ENCODE measurements at places on chromosomes 7 and 10.
A peak's percentile ranks its signal among the peaks of the same experiment; 100 is the strongest.

DNA sequence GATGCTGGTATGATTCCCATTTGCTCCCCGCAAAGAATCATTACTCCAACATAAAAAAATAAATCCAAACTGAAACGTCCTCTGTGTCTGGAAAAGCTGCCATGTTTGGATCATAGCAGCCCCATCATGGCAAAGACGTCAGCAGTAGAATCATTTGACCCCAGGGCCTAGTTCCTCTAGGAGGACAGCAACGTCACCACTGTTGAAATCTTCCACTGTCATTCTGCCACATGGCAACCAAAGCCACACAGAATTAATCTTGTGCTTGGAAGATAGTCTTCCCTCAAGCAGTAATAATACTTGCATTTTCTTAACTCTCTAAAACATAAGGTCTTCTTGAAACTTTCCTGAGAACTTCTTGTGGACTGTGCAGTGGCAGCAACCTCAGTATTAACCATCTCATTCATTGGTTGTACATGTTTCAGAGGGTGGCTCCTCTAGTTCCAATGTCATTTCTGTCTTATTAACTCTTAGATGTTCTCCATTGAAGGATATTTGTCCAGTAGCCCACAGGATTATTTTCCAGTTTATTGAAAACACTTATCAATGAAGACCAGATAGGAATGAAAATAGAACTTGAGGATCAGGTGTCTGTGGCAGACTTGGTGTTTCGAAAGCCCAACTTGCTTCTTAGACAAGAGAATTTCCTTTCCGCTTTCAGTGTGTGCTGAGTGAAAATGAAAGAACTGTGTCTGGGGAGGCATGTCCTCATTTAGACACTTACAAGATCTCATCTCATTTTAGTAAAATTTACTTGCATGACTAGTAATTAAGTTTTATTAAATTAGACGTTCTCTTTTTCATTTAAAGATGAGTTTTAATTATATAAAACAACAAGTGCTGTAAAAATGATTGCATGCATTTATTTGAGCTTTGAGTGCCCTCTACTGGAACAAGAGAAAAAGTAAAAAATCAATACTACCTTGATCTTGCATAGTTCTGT lies 28.9 kb upstream of the INHBA start:
- no peak for DNase-seq

DNA sequence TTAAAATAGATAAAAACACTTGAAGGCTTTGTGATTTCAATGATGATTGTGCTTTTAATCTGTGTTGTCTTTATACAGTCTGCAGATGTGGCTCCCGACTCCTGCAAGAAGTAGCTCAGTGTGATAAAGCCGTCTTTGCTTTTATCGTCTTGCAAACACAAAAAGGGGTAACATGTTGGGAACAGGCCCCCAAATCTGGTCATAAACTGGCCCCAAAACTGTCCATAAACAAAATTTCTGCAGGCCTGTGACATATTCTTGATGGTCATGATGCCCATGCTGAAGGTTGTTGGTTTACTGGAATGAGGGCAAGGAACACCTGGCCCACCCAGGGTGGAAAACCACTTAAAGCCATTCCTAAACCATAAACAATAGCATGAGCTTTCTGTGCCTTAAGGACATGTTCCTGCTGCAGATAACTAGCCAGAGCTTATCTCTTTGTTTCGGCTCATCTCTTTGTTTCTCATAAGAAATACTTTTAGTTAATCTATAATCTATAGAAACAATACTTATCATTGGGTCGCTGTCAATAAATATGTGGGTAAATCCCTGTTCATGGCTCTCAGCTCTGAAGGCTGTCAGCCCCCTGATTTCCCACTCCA lies 14.8 kb upstream of the ZNF485 start:
- no peak for DNase-seq

DNA sequence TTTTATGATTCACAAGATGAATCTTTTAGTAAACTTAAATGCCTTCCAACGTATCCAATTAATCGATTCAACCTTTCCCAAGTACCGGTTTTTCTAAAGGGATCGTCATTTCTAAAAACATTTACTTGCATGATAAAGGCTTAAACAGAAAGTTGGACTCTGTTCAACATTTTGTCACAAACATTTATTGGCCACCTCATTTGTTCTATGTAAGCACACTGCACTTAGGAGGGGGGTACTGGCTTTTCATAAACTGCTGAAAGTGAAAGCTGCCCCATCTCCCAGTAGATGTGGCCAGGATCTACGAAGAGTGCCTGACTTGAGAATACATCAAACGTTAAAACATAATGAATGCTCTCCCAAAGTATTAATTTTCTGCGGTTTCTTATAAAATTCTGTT lies 37.3 kb upstream of the LAMB4 start:
- no peak for DNase-seq

DNA sequence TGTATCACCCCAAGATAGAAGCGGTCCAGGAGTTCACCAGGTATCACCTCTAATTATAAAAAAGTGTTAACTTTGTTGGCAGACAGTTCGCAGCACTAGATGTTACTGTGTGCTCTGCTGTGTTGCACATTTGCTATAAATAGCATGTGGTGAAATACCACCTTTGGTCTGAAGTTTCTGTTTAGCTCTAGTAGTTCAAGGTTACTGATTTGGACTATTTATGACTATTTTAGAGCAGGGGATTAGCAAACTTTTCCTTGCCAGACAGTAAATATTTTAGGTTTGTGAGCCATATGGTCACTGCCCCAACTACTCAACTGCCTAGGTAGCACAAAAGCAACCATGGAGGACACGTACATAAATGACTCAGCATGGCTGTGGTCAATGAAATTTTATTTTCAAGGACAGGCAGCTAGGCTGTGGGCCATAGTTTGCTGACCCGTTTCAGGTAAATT lies 16.5 kb downstream of the DENND10 start:
- no peak for DNase-seq

DNA sequence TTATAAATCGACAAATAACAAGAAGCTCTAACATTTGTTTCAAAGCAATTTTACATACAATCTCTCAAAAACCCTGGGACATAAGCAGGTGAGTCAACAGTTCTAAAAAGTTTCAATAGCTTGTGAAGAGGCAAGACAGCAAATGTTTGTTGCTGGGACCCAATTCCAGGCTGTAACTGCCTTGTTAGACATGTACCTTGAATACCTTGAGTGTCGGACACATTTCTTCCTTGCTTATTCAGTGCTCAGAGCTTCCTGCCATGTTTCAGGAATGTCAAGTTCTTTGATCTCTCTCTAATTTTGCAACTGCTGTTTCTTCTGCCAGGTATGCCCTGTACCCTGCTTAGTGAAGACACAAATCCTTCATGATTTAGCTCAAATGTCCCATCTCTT lies 5.1 kb downstream of the CH25H start:
- no peak for DNase-seq

DNA sequence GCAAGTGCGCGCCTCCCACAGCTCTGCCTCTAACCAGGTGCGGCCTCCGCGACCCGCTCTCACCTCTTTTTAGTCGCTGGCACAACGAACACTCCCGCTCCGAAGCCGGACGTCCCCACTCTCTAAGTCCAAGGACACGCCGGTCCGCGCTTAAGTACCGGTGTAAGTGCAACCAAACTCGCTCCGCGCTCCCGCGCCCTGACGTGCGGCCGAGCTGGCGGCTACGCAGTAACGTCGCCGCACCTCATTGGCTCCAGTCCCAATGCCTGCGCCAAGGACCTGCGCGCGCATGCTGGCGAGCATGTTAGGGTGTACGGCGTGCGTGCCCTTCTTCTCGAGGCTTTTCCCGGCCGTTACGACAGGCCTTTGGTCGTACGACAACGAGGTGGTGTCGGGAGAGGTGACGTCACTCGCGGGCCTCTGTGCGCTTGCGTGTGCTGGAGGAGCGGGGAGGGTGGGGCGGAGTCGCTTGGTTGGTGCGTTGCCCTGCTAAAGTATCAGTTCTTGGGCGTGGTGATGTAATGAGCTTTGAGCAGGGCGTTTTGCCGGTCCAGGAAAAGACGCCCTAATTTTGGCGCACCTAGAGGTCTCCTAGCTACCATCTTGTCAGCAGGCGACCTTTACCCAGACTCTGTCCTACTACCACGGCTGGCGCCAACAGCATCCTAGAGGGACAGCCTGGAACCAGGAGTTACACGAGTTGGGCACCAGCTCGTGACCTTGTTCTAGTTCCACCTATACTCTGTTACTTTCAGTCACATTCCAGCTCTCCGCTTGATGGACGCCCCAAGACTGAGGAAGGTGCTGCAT lies at the start of gene CYCS:
Gene CYCS (minus strand): TSS at position 124 of the 810 bp plus-strand sequence. CDS start 1,141 bp downstream, outside the sequence.
- peak; percentile 99 for DNase-seq

GRCh38 chr10:70106958-70107791 lies 25.4 kb downstream of the AIFM2 start:
- no peak for DNase-seq

DNA sequence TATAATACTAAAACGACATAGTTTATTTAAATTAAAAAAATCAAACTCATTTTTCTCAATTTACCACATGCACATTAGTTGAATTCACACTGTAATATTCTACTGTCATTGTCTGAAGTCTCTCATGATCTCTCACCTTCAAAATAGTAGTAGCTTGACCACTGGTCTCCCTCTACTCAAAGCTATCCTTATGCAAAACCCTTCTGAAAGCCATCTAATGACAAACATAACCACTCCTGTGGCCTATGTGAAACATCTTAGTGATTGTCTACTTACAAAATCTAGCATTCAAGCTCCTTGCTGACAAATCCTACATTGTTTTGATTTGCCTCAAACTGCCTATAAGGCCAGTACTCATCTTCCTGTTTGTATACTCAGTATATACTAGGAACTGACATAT lies 606.0 kb upstream of the GHITM start:
- no peak for DNase-seq

DNA sequence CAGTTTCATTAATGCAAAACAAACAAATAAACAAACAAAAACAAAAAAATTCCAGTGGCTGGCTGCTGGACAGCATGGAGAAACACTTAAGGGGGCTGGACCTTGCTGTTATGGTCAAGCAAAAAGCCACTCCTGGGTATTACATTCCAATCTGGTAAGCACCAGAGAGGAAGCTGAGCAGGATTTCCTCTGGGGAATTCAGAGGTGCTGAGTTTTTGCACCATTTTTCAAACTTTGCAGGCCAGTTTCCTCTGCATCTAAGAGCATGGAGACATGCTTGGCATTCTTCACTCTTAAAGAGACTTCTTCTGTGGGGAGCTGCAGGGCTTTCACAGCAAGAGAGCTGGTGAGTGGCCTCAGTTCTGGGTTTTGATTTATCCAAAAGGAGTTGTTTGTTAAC lies 84.5 kb downstream of the FZD1 start:
- DNase-seq = no peak

DNA sequence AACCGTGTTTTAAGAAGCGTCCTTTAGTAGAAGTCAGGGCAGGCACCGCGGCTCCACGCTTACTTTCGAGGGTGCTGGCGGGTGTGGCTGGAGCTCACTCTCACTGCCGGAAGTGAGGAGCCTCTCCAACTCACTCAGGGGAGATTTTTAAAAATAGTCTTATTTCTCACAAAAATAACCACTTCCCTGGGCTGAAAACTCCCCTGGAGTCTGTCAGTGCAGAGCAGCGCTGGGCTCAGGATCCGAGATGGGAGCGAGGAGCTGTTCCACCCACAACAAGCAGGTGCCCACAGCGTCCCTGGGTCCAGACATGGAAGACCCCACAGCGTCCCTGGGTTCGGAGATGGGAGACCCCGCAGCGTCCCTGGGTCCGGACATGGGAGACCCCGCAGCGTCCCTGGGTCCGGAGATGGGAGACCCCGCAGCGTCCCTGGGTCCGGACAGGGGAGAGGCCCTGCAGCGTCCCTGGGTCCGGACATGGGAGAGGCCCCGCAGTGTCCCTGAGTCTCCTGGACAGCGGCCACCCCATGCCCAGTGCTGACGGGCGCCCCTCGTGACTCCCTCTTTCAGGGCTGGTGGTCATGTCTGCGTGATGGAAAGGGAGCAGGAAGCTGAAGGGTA lies 51.2 kb downstream of the VIPR2 start:
- DNase-seq = no peak
